ENCODE measurements at places on chromosomes 12 and 14.

GRCh38 chr14:61395115-61395725 is 73.8 kb downstream of the PRKCH start:
- no peak for DNase-seq

DNA sequence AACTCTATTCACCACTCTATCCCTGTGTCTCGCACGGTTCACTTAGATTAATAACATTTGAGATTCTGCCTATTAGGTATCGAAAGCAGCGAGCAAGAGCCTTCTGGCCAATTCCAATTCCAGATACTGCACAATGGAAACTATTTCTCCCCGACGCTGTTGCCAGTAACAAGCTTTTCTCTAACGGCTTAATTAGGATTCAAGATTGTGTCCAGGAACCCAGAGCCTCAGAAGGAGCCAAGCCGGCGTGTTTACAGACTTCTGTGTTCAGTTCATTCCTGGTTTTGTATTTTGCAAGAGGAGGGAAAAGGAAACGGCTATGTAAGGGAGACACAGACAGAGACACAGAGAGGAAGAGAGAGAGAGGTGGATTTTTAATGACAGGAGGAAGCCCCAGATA is 185.6 kb downstream of the DICER1 start:
- DNase-seq, result peak; percentile 61

GRCh38 chr14:75277008-75277814 is 1.4 kb upstream of the FOS start:
- DNase-seq, result peak; percentile 84

DNA sequence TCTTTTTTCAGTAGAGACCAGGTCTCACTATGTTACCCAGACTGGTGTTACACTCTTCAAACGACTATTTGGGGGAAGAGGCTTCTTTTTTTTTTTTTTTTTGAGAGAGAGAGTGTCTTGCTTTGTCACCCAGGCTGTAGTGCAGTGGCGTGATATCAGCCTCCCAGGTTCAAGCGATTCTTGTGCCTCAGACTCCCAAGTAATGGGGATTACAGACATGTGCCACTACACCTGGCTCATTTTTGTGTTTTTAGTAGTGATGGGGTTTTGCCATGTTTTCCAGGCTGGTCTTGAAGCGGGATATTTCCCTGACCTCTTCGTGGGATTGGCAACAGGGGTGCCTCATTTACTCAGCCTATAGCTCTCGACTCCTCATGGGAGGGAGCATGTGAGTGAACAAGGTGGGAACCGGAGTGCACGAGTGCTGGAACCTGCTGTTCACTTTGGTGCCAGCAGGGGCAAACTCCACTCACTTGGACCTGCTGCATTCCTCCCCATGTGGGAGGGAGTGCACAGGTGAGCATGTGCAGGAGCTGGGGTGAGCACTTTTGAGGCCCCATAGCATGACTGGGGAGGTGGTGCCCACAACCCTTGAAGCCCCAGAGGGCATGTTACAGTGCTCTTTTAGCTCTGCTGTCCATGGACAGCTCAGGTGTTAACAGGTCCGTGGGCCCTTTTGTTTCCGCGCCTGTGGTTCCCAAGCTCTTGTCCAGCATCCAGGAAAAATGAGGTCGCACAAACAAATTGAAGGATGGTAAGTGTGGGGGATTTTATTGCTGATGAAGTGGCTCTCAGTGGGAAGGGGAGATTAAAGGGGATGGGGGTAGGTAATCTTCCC is 79.1 kb upstream of the HECTD1 start:
- no peak for DNase-seq

DNA sequence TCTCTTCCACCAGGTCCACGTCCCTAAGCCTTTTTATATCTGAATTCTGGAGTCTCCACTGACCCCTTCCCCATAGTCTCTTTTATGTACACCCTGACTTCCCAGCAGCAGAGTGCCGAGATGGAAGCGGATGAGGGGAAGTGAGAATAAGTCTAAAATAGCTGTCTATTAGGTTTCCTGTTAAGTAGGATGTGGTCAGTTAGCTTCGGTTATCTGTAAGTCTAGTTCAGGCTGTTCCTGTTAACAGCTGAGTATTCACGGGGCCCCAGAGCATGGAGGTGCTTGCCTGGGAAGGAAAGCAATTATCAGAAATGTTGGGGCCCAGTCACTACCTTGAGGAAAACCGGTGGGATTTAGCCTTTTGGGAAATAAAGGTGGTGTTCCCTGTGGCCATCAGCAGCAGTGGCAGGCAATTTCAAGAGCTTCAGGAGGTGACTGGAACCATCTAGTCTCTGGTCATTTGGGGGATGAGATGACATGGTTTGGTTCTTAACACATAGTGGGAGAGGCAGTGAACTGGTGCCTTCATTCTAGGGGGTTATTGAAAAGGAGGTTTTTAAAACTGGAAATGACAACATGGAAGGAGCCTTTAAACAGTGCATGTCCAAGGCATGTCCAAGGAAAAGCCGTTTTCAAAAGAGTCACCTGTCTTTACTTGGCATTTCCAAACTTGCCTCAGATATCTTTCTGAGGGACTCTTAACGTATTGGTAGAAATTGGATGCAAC is 21.8 kb downstream of the CHST11 start:
- DNase-seq, result no peak

DNA sequence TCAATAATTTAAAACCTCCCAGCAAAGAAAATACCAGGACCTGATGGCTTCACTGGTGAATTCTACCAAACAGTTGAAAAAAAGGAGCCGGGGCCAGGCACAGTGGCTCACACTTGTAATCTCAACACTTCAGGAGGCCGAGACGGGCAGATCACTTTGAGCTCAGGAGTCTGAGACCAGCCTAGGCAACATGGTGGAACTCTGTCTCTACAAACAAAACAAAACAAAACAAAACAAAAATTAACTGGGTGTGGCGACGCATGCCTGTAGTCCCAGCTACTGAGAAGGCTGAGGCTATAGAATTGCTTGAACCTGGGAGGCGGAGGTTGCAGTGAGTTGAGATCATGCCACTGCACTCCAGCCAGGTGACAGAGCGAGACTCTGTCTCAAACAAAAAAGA is 13.7 kb upstream of the TROAP start:
- DNase-seq, result no peak

DNA sequence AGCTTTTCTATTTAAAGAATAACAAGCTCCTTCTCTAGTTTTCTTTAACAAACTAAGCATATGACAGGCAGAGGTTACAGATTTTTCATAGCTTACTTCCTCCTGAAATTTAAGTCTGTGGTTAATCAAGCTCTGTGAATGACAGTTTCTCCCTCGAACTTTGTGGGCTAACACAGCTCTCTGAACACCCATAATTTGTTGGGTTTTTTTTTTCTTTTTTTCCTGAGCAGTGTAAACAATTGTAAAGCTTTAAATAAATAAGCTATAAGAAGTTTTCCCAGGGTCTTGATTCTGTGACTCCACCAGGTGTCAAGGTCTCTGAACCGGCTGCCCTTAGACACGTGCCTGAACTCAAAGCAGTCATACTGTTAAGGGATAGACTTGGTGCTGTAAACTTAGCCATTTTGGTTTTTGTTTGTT is 128.1 kb upstream of the AMIGO2 start:
- DNase-seq, result no peak

- no peak for DNase-seq
These were observed 484 bp downstream of the PPP1CC start for GRCh38 chr12:110742096-110742717.

GRCh38 chr14:89598548-89599186 is 181.6 kb upstream of the FOXN3 start:
- DNase-seq, result no peak

GRCh38 chr12:122100568-122100967 is 22.0 kb downstream of the MLXIP start:
- DNase-seq, result no peak

DNA sequence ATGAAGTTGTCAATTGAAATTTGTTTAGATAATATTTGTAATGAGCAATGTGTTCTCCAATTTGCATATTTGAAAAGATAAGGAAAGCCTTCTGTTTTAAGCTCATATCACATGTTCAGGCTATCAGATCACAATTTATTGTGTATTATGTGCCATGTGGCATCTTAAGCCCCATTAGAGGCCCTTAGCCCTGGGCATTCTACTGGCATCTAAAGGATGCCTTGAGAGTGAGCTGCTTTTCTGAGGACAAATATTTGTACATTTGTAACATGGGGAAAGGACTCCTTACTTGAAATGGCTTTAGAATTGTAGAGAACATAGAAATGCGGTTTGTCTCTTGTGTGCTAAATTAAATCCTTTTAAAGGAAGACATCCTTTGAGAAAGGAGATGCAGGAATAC is 62.2 kb downstream of the RMST start:
- no peak for DNase-seq

DNA sequence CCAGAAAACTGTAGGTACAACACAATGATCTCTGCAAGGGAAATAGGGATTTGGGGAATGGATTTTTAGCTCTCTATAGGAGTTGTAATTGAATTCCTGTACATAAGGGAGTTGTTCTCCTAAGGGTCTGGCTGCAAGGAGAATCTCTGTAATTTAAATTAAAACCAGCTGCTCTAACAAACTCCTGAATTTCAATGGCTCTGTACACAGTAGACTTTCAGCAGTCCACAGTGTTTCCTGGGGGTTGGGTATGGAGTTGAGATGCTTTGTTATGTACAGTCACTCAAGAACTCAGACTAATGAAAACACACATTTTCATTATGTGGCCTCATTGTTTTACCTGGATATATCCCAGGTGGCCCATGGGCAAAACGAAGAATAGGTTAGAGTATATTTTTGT is 93.2 kb downstream of the NAV3 start:
- DNase-seq, result no peak

GRCh38 chr12:26514364-26514763 is 318.6 kb downstream of the ITPR2 start:
- peak; percentile 15 for DNase-seq

DNA sequence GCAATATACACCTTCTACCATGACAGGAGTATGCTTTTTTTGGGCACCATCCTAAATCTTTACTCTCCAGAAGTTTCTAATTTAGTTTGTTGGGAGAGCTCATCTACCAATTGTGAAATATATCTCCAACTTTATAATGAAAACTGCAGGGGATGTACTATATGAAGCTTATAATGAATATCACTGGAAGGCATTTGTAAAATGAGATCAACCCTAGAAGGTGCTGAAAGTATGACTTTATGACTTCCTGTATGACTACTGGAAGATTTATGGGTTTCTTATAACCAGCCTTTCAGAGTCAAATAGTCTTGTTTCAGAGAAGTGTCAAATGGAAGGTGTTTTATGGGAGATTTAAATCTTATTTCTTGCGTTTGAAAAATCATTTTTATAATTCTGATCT is 122.9 kb downstream of the MYRFL start:
- no peak for DNase-seq

DNA sequence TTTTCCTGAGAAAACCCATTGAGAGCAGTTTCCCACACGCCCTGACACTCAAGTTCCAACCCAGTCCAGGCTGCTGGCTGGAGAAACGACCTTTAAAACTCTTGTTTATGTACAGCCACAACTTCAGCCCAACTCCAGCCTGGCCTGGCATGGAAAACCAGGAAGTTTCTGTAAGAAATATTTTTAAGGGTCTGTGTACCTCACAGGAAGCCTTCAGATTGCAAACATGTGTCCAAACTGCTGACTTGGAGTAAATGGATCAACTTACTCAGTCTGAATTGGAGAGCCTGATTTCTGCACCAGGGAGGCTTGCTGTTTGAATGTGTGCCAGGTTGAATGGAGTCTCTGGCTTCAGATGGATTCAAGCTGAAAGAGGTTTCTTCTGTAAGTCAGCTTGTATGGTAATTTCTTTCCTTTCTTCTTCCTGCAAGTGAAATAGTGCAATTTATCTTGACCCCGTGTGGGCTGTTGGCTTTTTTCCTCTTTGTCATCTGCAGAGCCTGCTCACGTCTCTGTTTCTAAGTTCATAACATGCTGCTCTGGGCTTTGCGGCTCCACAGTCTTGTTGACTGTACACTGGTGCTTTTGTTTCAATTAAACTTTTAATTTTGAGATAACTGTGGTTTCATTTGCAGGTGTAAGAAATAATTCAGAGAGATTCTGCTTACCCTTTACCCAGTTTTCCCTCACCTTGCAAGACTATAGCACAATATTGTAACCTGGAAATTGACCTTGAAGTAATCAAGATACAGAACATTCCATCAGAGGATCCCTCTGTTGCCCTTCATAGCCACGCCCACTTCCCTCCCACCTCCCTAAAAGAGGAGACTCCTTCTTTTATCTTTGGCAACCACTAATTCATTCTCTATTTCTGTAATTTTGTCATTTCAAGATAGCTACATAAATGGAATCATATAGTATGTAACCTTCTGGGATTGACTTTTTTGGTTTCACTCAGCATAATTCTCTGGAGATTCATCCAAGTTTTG is 109.7 kb upstream of the PRMT8 start:
- no peak for DNase-seq

DNA sequence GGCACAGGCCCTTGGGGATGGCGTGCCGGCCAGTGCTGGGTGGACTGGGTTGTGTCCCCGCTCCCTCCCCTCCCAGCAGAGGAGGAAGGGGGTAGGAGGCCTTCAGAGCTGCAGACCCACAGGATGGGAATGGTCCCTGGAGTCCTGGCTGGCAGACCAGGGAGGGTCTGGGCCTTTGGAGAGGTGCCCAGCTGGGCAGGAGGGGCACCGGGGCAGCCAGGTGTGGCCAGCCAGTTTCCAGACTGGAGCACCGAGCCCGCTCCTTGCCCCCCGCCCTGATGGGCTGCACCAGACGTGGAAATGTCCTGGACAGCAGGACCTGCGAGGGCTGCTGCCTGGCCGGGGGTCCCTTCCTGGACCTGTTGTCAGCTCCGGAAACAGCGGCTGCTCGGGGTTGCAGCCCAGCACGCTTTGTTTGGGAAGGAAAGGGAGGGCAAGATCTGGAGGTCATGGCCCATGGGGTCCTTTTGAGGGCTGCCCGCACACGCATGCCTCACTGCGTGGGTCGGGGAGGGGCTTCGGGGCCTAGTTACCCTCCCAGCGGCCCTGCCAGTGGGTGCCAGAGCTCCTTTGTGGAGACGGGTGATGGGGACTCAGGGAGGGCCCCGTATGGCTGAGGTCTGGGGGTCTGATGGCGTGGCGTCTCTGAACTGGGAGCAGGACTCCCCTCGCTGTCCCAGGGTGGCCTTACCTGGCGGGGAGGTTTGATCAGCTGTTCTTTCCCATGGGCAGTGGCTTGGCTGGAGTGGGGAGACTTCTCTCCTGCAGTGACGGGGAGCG is 9.1 kb downstream of the KIF26A start:
- no peak for DNase-seq

DNA sequence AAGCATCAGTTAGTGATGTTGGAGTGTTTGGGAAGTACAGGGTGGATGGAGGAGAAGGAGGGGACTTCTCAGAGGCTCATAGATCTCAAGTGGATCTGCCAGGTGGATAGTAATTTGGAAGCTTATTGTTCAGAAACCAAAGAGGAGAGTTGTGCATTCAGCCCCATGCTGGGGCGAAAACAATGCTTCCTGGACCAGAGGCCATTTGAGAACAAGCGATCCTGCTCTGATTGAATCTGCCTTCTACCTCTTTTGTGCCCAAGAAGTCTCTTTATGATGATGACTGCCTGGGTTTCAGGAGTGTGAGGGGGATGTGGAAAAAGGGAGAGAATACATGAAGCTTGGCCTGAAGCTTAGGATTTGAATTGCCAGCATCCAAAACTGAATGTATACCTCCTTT is 110.8 kb upstream of the SRRM4 start:
- DNase-seq, result no peak

DNA sequence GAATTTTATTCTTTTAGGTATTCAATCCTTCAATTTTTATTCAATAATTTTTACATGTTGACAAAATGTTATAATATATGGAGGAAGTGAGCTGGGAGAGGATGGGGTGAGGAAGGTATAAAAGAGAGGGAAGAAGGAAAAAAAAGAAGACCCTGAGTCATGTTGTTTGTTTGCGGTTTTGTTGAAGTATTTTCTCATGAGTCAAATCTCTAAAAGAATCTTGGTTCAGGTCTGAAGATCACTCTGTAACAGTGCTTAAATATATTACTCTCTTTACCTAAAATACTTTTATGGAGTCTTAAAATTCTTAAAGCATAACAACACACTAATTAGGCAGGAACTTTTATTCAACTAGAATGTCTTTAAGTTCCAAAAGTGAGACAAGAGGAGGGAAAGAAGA is 489.6 kb upstream of the GARIN6 start:
- DNase-seq, result no peak
